ENCODE measurements at places on chromosomes 16 and 17.

GRCh38 chr17:39937447-39937846 is 9.9 kb downstream of the LRRC3C start:
- no peak for DNase-seq

DNA sequence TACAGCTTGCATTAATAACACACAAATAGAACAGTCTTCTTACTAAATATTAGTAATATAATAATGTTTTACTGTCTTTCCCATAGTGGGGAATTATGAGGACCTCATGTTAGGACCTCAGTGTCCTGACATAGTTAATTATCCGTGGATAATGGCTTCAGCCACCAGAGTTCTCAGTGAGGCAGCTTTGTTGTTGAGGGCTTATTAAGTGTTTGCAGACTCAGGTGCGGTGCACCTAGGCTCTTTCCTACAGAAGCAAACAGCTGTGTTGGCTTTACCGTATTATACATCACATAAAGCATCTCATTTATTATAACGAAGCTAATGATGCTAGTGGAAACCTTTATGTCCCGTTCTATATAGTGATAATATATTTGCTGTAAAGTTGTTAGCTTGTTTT is 246.7 kb downstream of the FTO start:
- DNase-seq = no peak

GRCh38 chr16:86126891-86127290 is 227.9 kb downstream of the IRF8 start:
- no peak for DNase-seq

DNA sequence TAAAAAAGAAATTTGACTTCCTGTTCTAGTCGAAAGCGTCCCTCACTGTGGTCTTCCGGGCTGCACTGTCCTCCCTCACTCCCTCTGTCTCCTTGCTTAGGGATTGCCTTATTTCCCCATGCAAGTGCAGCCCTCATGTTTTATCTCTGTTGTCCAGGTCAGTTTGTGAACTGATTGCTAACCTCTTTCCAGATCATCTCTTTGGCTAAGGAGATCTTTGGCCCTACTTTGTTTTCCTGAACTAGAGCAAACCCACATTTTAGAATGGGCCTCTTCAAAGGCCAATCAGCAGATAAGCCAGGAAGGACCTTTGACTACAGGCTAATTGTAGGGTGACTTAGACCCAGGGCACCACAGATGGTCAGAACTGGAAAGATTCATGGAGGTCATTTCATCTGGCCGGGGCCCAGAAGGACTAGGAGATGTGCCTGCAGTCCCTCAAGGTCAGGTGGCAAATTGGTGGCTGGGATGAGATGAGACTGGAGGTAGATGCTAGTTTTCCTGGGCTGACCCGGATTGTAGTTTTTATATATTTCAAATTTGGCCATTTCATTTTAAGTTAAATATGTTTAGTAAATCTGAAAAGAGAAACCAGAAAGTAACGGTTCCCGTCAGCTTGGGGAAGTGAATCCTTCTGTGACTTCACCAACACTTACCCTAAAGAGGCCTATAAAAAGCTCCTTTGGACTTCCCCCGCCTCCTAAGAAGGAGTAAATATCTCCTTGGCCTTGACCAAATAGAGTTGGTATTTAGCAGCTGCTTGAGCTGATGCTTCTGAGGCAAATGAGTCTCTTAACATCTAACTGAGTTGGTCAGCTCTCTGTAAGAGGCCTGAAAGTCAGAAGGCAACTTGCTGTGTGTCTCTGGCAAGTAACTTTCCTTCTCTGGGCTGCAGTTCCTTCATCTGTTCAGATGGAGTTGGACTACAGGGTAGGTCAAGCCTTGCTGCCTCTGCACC is 6.2 kb upstream of the SLC25A19 start:
- no peak for DNase-seq

DNA sequence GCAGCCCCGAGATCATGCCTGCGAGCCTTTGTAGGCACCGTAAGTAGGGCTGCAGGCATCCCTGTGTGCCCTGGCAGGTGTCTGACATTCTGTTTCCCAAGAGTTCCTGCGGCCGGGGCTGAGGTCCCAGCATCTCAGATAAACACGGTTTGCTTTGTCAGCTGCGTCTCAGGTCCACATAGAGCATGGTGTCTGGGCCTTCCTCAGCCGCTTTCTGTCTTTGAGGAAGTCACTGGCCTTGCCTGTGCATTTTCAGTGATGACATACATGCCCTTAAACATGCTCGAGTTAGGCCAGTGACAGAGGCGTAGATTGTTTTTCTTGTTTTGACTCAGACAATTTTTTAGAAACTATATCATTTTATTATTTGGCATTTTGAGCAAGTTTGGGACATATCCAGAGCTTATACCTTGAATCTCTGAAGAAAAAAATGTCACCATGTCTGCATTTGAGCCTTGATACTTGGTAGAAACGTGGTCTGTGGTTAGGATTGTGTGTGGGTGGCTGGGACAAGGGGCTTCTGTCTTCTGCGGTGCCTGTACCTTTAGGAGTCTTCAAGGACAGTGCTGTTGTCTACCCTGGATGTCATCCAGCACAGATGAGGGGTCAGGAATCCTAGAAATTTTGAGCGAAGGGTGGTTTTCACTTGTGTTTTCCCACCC is 105.8 kb downstream of the SNX29 start:
- DNase-seq = peak; percentile 29

- no peak for DNase-seq
Measured at GRCh38 chr17:81371910-81372760, 23.1 kb upstream of the BAHCC1 start.

- DNase-seq = no peak
Measured at GRCh38 chr16:56626685-56627084, 1.1 kb downstream of the MT1E start.

DNA sequence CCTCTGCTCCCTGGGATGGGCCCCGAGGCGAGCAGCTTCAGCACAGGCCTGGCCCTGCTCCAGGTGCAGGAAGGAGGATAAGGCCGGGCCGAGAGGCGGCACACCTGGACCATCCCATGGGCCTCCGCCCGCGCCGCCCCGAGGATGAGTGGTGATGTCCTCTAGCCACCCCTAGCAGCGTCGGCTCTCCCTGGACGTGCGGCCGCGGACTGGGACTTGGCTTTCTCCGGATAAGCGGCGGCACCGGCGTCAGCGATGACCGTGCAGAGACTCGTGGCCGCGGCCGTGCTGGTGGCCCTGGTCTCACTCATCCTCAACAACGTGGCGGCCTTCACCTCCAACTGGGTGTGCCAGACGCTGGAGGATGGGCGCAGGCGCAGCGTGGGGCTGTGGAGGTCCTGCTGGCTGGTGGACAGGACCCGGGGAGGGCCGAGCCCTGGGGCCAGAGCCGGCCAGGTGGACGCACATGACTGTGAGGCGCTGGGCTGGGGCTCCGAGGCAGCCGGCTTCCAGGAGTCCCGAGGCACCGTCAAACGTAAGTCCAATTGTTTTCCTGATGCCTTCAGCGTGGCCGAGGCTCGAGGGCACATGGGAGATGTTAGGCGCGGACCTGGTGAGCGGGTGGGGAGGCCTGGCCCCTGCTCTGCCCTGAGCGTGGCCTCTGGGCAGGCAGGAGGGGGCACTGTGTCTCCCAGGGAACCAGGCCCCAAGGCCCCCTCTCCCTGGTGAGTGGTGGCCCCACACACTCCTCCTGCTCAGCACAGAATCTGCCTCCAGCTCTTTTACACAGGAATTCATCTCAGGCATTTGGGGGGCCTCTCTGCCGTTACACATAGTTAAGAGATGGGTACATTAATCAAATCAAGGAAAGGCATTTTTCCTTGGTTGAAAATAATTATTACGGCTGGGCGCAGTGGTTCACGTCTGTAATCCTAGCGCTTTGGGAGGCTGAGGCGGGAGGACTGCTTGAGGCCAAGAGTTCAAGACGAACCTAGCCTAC is 855 bp downstream of the TMEM204 start:
- peak; percentile 48 for DNase-seq

GRCh38 chr17:39576187-39576586 is 31.5 kb downstream of the NEUROD2 start:
- DNase-seq = no peak

DNA sequence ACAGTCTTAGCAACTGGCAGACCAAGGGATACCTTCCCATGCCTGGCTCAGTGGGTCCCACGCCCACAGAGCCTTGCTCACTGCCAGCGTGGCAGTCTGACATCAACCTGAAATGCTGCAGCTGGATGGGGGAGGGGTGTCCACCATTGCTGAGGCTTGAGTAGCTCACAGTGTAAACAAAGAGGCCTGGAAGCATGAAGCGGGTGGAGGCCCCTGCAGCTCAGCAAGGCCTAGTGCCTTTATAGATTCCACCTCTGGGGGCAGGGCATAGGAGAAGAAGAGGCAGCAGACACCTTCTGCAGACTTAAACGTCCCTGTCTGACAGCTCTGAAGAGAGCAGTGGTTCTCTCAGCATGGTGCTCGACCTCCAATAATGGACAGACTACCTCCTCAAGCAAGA is 263.2 kb downstream of the KIF2B start:
- DNase-seq = no peak

GRCh38 chr16:84864326-84864955 is 44.7 kb downstream of the CRISPLD2 start:
- DNase-seq = no peak

- DNase-seq = no peak
Measured at GRCh38 chr16:8998108-8998507, 34.4 kb upstream of the USP7 start.

DNA sequence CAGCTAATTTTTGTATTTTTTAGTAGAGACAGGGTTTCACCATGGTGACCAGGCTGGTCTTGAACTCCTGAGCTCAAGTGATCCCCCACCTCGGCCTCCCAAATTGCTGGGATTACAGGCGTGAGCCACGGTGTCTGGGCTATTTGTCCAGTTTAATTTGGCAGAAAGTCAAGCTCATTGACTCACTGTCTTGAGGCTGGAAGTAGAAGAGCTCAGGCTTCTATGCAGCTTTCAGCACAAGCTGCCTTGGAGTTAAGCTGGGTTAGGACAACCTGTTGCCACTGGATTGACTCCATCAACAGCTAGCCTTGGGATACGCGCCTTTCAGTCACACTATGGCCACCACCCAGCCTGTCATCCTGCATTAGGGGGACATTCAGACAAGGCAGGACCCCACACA is 76.2 kb upstream of the DNAH17 start:
- DNase-seq = no peak

- no peak for DNase-seq
Measured at GRCh38 chr16:11105038-11105903, 150.7 kb downstream of the SOCS1 start.

DNA sequence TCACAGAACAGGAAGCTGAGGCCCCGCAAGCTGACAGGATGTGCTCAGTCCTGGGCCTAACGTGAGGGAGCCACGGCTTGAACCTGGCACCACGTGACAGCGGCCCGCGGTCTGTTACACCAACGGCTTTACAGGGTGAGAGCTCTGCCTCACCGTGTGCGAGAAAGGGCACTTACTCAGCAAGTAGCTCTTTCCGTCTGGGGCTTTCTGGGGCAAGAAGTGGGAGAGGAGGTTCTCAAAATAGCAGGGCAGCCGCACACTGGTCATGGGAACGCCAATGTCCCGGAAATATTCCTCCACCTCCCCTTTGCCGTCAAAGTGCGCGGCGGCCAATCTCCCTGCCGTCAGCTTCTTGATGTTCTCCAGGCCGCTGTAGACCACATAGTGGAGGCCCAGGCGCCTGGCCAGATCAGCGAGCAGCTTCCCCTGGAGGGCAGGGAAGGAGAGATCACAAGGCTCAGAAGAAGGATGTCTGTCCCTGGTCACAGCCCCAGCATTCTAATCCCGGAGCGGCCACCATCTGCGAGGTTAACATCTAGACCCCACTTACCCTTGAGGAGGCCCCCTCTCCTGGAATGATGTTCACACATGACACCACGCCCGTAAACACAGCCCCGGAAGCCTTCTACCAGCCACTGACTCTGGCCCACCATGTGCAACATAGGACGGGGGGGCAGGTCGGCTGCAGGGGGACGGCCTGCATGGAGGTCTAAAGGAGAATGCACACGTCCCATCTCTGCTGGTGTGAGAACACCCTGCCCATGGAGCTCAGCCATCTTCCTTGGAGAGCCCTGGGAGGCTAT is 8.2 kb downstream of the NMRAL1 start:
- DNase-seq = no peak

DNA sequence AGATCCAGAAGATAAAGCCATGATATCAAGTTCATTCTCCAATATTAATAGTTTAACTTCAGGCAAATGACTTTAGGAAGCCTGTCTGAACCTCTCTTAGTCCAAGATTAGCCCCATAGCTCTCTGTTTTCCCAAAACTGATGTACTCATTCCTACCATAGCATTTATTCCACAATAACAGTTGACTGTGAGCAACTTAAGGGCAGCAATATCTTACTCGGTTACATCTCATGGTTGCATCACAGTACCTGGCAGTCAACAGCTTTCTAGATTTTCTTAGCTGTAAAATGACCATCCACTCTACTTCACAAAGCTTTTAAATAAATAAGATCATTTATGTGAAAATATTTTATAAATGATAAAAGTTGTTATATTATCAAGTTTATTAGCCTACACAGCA is 58.2 kb upstream of the STAC2 start:
- DNase-seq = no peak

DNA sequence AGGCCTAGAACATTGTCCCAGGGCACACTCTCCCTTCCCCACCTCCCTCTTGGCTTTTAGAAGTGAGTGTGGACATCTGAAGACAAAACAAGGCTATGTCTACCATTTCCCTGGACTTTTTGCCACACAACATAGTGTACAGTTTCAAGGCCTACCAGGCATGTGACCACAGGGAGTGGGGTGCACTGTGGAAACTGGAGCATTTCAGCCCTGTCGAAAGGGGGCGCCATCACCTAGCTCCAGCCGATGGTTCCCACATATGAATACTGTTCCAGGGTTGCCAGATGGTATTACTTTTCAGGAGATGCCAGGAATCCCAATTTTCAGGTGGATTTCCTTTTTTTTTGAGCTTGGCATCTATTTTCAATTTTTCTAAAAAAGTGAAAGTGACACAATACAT is 140.7 kb downstream of the KATNIP start:
- DNase-seq = no peak

- DNase-seq = no peak
Measured at GRCh38 chr17:45834471-45835396, 9.9 kb upstream of the SPPL2C start.

- DNase-seq = no peak
Measured at GRCh38 chr17:70655176-70655958, 486.0 kb downstream of the KCNJ2 start.

- DNase-seq = no peak
Measured at GRCh38 chr16:19210968-19211367, 42.9 kb downstream of the SYT17 start.

Measured in activated CD4-positive, CD25-positive, alpha-beta regulatory T cell treated with anti-CD3 and anti-CD28 coated beads, Interleukin-2, amount 50 U/mL, for 72 hours (primary cell).